ENCODE measurements at places on chromosomes 5 and 9. TPM values are rescaled to one million over a fixed set of nuclear protein-coding genes. Genes with fewer than 3 reads are reported as not detected.

PCDHGA2 gene
- polyA plus RNA-seq = 6.8 TPM

WNT8A gene
- 0.15 TPM for polyA plus RNA-seq

GRCh38 chr5:113293975-113294310 lies 140.8 kb downstream of the TSSK1B start:
- peak; percentile 28 for DNase-seq

CCDC69 gene
- 5.3 TPM for polyA plus RNA-seq

TSSK1B gene
- 0.12 TPM for polyA plus RNA-seq

WWC1 gene
- polyA plus RNA-seq = 80.0 TPM
